Activated T-helper 1 cell treated with anti-CD3 and anti-CD28 coated beads, Interleukin-12 subunit alpha, Interleukin-12 subunit beta, Interleukin-2, Interleukin-4 antibody, amounts not matched to agents 30 ng/mL and 10 ng/mL and 1 ng/mL, durations not matched to agents 14 hours and 24 hours and 36 hours (primary cell): ENCODE measurements at places on chromosomes 13 and 19.

DNA sequence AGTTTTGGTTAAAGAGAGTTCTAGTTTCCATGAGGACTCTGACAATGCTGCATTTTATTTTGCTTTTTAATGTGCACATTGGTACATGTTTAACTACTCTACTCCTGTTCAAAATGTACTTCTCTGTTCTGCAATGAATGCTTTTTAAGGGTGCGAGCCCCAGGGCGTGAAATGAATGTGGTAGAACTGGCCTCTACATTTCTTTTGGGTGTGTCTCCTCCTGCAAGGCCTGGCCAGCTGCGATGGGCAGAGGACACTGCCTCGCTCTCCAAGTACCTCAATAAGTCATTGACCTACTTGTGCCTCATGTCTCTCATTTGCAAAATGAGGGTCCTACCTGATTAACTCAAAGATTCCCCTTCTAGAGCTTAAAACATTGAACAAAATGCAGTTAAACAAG, 6.7 kb downstream of the RGS9BP start:
- H3K27ac ChIP-seq: no peak overlapping the region
- no peak for DNase-seq
- H3K4me1 ChIP-seq: peaks cover 3% of the 10 kb centered on the region
- H3K4me3 ChIP-seq: no peak overlapping the region

GRCh38 chr13:99316657-99317256, 9.6 kb upstream of the GPR183 start:
- no peaks in the 10 kb centered on the region for H3K27me3 ChIP-seq
- H3K36me3 ChIP-seq: peaks cover 35% of the 10 kb centered on the region
- H3K4me1 ChIP-seq: peaks cover 72% of the 10 kb centered on the region
- no peak for DNase-seq
- H3K27ac ChIP-seq: peak overlapping the region; percentile 46

GRCh38 chr13:60335531-60335930, 61.5 kb upstream of the TDRD3 start:
- H3K4me1 ChIP-seq: no peaks in the 10 kb centered on the region
- no peak for DNase-seq
- no peak overlapping the region for H3K27ac ChIP-seq
- no peak overlapping the region for H3K4me3 ChIP-seq
- H3K27me3 ChIP-seq: peaks cover 17% of the 10 kb centered on the region
- H3K36me3 ChIP-seq: no peaks in the 10 kb centered on the region

- H3K27me3 ChIP-seq: no peaks in the 10 kb centered on the region
- no peak overlapping the region for H3K4me3 ChIP-seq
- no peaks in the 10 kb centered on the region for H3K4me1 ChIP-seq
- no peak overlapping the region for H3K27ac ChIP-seq
- H3K36me3 ChIP-seq: no peaks in the 10 kb centered on the region
- DNase-seq: no peak
Observed at GRCh38 chr19:13573056-13573667, 66.9 kb upstream of the CACNA1A start.

DNA sequence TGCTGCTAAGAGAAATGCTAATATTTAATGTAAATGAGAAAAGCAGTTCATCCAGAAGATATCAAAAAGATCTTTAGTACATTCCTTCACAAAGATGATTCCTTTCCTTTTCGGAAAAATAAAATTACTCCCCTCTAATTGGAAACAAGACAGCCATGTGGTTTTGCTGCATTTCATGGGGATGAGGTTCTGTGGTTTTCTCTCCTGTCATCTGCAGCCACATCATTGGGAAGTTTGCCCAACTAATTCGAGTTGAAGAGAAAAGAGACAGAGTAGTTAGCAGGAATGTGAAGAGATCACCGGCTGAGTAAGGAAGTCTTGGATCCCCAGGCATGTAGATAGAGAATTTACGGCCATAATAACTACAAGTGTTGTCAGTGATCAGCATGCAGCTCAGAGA, 122.1 kb downstream of the CYSLTR2 start:
- peaks cover 16% of the 10 kb centered on the region for H3K27me3 ChIP-seq
- H3K4me1 ChIP-seq: no peaks in the 10 kb centered on the region
- H3K36me3 ChIP-seq: peaks cover 2% of the 10 kb centered on the region
- H3K4me3 ChIP-seq: no peak overlapping the region

GRCh38 chr13:109919715-109920375, 133.5 kb upstream of the IRS2 start:
- H3K36me3 ChIP-seq: no peaks in the 10 kb centered on the region
- no peaks in the 10 kb centered on the region for H3K27me3 ChIP-seq
- no peaks in the 10 kb centered on the region for H3K4me1 ChIP-seq
- no peak for DNase-seq
- no peak overlapping the region for H3K27ac ChIP-seq
- no peak overlapping the region for H3K4me3 ChIP-seq

DNA sequence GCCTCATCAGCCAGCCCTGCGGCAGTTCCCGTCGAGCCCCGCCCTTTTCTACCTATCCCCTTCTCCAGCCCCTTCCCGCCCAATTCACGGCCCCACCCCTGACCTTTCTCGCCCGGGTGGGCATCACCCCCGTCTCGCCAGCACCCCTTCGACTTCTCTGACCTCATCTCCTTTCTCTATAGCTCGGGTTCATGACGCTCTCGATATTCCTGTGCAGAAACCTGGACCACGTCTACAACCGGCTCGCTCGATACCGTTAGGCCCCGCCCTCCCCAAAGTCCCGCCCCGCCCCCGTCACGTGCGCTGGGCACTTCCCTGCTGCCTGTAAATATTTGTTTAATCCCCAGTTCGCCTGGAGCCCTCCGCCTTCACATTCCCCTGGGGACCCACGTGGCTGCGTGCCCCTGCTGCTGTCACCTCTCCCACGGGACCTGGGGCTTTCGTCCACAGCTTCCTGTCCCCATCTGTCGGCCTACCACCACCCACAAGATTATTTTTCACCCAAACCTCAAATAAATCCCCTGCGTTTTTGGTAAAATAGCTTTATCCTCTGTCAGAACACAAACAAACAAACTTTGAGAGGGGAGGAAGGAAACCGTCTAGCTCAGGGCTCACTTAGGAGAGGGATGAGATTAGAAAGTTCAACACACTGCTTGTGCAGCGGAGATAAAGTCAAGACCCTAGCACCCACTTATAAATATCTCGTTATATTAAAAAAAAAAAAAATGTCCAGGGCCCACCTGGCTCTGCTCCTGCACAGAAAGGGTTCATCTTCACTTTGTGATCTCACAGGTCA, 5.1 kb downstream of the CD37 start:
- H3K36me3 ChIP-seq: peaks cover 29% of the 10 kb centered on the region
- no peak overlapping the region for H3K27ac ChIP-seq
- H3K27me3 ChIP-seq: no peaks in the 10 kb centered on the region
- no peak for DNase-seq

- H3K27ac ChIP-seq: no peak overlapping the region
- no peak for DNase-seq
- no peak overlapping the region for H3K4me3 ChIP-seq
- peaks cover 3% of the 10 kb centered on the region for H3K27me3 ChIP-seq
- H3K4me1 ChIP-seq: no peaks in the 10 kb centered on the region
Observed at GRCh38 chr13:31980830-31981229, 50.7 kb upstream of the FRY start.

DNA sequence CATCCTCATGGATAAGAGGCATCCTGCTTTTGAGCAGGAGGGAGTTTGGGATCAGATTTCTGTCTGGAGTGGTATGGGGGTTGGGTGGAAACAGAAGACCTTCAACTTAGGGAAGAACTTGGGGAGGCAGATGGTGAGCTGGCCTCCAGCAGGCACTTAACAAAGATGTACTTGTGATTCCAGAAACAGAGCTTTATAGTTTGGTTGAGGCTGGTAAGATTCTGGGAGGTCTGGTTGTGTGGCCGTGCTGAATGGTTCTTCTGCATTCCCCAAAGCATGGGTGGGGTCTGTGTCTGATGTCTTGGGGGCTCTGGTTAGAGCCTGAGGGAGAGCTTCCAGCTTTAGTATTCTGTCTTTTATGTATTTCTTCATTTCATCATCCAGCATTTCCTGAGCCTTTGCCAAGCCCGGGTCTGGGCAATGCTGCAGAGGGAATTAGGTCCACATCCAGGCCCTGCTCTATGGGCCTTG, 4.8 kb downstream of the MEGF8 start:
- peaks cover 10% of the 10 kb centered on the region for H3K4me1 ChIP-seq
- H3K27ac ChIP-seq: no peak overlapping the region
- no peak for DNase-seq
- H3K27me3 ChIP-seq: no peaks in the 10 kb centered on the region
- H3K4me3 ChIP-seq: no peak overlapping the region

DNA sequence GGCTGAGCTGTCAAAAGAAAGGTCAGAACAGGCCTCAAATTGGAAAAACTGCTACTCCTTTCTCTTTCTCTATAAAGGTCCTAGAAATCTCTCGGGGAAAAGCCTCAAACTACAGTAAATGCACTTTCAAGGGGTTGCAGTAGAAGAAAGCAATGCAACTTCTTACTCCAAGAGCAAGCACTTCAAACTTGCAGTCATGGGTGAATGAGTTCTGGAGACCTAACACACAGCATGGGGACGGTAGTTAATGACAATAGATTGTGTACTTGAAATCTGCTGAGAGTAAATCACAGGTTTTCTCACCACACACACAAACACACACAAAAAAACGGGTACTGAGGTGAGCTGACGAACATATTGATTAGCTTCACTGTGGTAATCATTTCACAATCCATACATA, 11.8 kb downstream of the TUBGCP3 start:
- H3K27me3 ChIP-seq: no peaks in the 10 kb centered on the region
- H3K4me3 ChIP-seq: no peak overlapping the region
- H3K36me3 ChIP-seq: peaks cover 14% of the 10 kb centered on the region
- DNase-seq: no peak
- H3K4me1 ChIP-seq: peaks cover 50% of the 10 kb centered on the region

DNA sequence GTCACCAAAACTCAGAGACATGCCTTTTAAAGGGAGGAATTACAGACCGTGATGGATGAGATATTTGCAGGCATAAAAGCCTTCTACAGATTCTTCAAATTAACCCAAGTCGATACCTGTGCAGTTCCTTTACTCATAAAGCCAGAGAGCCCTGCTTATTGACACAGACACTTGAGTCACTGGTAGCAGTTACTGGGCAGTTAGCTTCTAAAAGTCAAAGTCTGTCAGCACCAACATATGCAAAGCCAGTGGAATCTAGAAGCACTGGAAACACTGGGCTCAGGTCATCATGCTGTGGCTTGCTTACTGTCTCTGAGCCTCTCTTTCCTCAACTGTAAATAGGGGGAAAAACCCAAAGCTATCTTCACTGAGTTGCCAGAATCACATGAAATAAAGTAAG, 25.7 kb upstream of the LRCH1 start:
- no peak for DNase-seq
- H3K4me1 ChIP-seq: peaks cover 26% of the 10 kb centered on the region
- no peak overlapping the region for H3K27ac ChIP-seq
- no peak overlapping the region for H3K4me3 ChIP-seq
- H3K36me3 ChIP-seq: no peaks in the 10 kb centered on the region

GRCh38 chr13:33249066-33249465, 36.5 kb downstream of the STARD13 start:
- no peak overlapping the region for H3K27ac ChIP-seq
- no peak for DNase-seq
- H3K36me3 ChIP-seq: no peaks in the 10 kb centered on the region
- H3K4me1 ChIP-seq: peaks cover 5% of the 10 kb centered on the region

- H3K36me3 ChIP-seq: no peaks in the 10 kb centered on the region
- H3K27me3 ChIP-seq: peaks cover 3% of the 10 kb centered on the region
- no peak for DNase-seq
- no peak overlapping the region for H3K27ac ChIP-seq
- H3K4me1 ChIP-seq: no peaks in the 10 kb centered on the region
Observed at GRCh38 chr13:34174671-34175145, 356.8 kb downstream of the RFC3 start.

GRCh38 chr13:75587679-75588078, 38.1 kb downstream of the UCHL3 start:
- H3K27ac ChIP-seq: no peak overlapping the region
- peaks cover 26% of the 10 kb centered on the region for H3K36me3 ChIP-seq
- H3K4me1 ChIP-seq: no peaks in the 10 kb centered on the region
- no peaks in the 10 kb centered on the region for H3K27me3 ChIP-seq
- no peak for DNase-seq

- H3K4me1 ChIP-seq: no peaks in the 10 kb centered on the region
- H3K36me3 ChIP-seq: no peaks in the 10 kb centered on the region
- no peak overlapping the region for H3K4me3 ChIP-seq
- no peak for DNase-seq
- peaks cover 23% of the 10 kb centered on the region for H3K27me3 ChIP-seq
Observed at GRCh38 chr13:110445183-110445582, 116.3 kb downstream of the RAB20 start.

DNA sequence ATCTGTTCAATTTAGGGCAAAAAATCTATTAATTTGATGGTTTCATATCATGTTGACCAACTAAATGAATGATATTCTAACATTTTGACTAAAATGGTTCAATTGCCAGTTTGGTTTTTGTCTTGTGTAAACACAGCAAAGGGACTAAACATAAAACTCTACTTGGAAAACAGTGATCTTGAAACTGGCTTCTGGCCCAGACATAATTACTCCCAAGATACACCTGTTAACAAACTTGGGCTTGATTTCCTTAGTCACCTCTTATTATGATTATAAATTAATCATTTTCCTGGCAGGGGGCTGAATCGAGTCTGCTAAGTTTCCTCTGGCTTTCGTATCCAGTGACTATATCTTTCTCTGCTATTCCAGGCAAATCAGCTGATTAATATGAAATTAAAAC, 78.0 kb upstream of the OXGR1 start:
- DNase-seq: no peak
- H3K4me1 ChIP-seq: no peaks in the 10 kb centered on the region
- no peak overlapping the region for H3K27ac ChIP-seq

- peaks cover 41% of the 10 kb centered on the region for H3K4me1 ChIP-seq
- peaks cover 2% of the 10 kb centered on the region for H3K36me3 ChIP-seq
- no peak overlapping the region for H3K4me3 ChIP-seq
- no peak for DNase-seq
- no peaks in the 10 kb centered on the region for H3K27me3 ChIP-seq
Observed at GRCh38 chr13:28609381-28609780, 49.5 kb upstream of the POMP start.

DNA sequence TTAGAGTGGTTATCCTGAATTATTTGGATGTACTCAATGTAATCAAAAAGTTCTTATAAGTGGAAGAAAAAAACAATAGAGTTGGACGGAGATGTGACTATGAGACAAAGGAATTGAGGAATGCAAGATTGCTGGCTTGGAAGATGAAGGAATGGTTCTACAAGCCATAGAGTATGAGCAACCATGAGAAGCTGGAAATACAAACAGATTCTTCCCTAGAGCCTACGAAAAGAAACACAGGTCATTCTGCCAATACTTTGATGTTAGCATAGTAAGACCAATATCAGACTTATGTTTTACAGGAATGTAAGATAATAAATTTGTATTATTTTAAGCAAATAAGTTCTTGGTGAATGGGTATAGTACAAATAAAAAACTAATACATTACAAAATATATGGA, 249.2 kb downstream of the DIAPH3 start:
- no peak overlapping the region for H3K27ac ChIP-seq
- DNase-seq: no peak
- H3K4me3 ChIP-seq: no peak overlapping the region
- H3K27me3 ChIP-seq: no peaks in the 10 kb centered on the region
- no peaks in the 10 kb centered on the region for H3K4me1 ChIP-seq
